ENCODE measurements at places on chromosomes 12 and 14.

- DNase-seq, result no peak
Observed at GRCh38 chr12:131445184-131445774, 265.6 kb upstream of the SFSWAP start.

GRCh38 chr12:92942905-92943304, 13.8 kb upstream of the EEA1 start:
- no peak for DNase-seq

- DNase-seq, result no peak
Observed at GRCh38 chr12:103561174-103561573, 25.9 kb upstream of the STAB2 start.

DNA sequence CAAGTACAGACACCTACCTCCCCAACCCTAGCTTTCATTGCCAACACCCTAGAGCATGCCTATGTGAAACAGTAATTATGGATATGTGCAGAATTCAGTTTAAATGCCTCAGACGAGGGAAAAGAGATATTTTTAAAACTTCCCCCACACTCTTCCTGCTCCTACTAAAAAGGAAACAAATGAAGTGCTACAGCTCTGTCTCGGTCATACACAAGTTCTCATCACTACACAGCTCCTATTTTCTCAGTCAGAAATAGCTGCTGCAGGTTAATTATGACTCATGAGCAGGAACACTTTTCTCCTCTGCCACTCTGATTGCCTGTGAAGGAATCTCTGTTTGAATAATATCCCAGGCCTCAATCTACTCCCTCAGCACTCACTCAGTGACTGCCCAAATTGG, 703.6 kb upstream of the FLRT2 start:
- DNase-seq, result no peak

DNA sequence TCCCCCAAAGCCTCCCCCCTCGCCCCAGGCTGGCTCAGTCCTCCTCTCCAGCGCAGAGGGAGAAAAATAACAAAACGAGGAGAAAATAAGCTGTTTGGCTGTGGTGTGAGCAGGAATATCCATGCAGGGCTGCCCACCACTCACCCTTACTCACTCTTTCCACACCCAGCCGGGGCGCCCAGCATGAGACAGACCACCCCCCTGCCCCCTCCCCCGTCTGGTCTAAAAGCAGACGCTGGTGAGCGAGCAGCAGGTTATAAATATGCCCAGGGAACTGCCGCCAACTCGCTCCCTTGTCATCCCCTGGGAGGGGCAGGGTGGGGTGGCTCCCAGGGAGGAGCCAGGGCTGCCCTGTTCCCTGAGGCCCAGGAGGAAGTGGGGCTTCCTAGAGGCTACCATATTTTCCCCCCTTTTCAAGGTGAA, 7.4 kb downstream of the WNT1 start:
- DNase-seq, result no peak

DNA sequence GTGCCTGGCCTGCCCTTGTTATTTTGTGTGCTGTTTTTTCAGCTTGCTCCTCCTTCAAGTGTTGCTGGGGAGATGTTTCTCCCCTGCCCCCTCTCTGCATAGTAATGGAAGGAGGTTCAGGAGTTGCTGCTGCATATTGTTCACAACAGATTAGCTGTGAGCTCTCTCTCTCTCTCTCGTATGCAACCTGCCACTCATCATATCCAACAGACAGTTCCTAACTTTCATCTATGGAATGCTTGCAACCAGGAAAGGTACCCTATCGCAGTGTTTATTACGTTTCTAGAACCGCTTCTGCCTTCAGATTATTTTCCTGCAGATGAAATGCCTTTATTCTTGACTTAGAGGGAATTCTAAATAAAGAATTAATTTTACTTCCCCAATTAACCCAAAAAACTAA, 372.9 kb downstream of the RMST start:
- DNase-seq, result no peak

DNA sequence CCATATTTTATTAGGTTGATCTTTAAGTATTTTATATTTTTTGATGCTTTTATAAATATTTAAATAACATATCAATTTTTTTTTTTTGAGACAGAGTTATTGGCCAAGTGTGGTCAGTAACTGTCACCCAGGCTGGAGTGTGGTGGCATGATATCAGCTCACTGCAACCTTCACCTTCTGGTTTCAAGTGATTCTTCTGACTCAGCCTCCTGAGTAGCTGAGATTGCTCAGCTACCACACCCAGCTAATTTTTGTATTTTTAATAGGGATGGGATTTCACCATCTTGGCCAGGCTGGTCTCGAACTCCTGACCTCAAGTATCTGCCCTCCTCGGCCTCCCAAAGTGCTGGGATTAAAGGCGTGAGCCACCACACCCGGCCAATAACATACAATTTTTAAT, 71.1 kb downstream of the FUT8 start:
- no peak for DNase-seq

- DNase-seq, result no peak
Observed at GRCh38 chr14:103923863-103924262, 4.4 kb upstream of the TDRD9 start.

GRCh38 chr12:113061061-113061694, 4.6 kb downstream of the DTX1 start:
- DNase-seq, result no peak

- DNase-seq, result no peak
Observed at GRCh38 chr14:42311876-42312275, 705.2 kb downstream of the LRFN5 start.

DNA sequence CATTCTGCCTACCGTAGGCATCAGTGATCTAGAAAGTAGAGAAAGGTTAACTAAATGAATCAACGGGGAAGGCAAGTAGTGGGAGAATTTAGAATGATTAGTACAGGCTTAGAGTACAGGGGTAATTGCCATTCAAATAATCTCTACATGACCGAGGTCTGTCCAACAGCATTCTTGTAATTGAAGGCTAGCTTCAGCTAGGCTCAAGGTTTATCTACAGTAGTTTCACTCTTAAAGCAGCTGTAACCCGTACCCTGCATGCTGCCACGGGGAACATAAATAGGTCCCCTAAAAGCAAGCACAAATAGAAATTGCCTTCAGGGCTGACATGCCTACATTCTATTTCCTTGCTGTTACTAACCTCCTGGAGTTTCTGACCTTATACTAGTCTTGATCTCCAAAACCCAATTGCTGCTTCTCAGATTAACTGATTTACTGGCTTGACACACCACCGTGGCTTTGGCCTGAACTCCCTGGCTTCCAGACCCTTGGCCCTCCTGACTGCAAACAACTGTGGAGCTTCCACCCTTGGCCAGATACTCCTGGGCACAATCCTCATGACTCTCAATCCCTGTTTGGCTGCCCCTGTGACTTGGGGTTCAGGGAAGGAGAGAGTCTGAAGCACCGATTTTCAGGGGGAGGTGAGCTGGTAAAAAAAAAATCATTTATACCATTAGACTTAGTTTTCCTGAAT, 242.1 kb upstream of the FOXN3 start:
- DNase-seq, result no peak

GRCh38 chr14:68160779-68161546, 341.4 kb downstream of the RAD51B start:
- DNase-seq, result no peak

GRCh38 chr12:1978078-1978862, 26.0 kb downstream of the DCP1B start:
- DNase-seq, result no peak

DNA sequence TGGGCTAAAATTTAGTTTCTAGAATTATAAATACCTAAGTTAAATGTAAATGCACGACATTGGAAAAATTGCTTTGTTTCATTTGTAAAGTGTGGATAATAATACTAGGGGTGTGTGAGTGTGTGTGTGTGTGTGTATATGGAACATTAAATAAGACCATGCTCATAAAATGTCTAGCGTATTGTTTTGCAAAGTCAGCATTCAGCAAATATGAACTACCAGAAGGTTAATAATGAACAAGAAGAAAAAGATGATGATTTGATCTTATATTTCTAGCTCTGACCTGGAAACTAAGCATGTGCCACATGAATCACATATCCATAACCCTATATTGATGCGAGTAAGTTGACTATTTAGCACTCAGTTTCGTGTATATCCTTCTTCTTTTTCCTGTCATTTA, 44.9 kb upstream of the MDGA2 start:
- no peak for DNase-seq

DNA sequence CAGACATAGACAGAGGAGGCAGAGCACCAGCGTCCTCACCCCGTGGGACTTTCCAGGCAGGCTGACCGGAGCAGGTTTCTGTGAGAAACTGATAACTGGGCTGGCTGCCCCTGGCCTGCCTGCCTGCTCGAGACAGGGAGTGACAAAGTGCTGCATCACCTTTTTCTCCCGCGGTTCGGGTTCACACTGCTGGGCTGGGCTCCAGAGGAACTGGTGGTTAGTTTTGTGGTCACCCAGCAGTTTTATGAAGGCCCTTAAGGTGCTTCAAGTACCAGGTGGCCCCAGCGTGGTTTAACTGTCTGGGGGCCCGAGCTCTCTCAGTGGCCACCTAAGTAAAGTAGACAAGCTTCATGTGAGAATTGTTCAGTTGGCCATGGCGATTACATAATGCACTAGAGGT, 1073.6 kb downstream of the BCL11B start:
- no peak for DNase-seq

DNA sequence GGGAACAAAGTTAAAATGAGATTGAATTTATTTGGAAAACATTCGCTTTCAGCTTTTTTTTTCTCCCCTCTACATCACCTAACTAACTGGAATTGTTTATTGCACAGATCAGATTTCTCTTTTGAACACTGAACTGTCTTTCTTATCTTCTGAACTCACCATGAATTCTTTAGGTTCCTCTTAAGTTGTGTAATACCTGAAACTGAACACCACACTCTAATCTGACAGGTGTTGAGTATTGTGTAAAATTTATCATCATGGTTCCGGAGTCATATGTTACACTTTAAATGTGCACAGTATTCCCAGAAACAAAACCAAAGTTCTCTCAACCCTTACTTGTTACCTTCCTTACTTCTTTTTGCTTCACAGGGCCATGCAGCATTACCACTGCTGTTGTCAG, 66.8 kb downstream of the TGFB3 start:
- DNase-seq, result no peak

DNA sequence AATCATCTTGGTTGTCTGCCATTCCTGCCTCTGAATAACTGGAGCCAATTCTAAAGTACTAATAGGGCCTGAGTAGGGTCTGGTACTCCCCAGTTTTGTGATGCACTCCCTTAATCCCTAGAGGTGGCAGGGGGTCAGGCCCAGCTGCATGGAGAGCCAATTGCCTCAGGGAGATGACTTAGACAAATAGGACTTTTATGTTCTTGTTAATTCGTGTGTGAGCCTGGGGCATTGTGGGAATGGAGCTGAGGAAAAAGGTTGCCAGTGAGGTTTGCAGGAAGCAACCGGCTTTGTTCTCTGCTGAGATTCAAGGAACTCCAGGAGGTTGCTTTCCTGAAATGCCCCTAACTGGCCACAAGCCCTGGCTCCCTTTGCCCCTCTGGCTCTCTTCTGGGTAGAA, 6.8 kb upstream of the DCD start:
- no peak for DNase-seq

GRCh38 chr14:55746558-55746957, 166.6 kb downstream of the KTN1 start:
- DNase-seq, result no peak

DNA sequence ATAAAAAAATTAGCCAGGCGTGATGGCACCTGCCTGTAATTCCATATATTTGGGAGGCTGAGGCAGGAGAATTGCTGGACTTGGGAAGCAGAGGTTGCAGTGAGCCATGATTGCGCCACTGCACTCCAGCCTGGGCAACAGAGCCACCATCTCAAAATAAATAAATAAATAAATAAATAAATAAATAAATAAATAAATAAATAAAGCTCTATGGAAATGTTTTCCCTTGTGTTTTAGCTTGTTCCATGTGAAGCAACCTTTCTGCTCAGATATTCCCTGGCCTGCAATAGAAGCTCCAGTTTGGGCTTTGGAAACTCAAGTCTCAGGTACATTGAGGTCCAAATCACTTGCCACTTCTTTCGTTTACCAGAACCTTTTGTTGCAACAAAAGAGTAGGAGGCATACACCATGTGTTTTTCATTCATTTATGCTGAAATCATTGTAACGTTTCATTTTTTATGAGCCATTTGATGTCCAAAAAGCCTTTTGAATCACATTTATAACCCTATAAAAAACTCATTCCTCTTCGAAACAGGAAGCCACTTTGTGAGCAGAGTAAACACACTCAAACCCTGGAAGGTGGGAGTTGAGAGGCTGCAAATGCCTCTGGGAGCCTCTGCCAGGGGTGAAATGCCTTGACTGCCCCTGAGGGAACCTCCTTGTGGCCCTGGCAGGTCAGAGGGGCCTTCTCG, 376.6 kb upstream of the TBX3 start:
- no peak for DNase-seq

GRCh38 chr14:52312931-52313355, 1.2 kb upstream of the PTGER2 start:
- DNase-seq, result no peak

- DNase-seq, result no peak
Observed at GRCh38 chr12:92139634-92140150, 6.0 kb downstream of the BTG1 start.

GRCh38 chr12:65532162-65532561, 253.7 kb downstream of the MSRB3 start:
- DNase-seq, result no peak

- DNase-seq, result no peak
Observed at GRCh38 chr14:104322531-104323366, 184.4 kb downstream of the KIF26A start.

GRCh38 chr12:18982226-18982949, 147.1 kb upstream of the PLEKHA5 start:
- DNase-seq, result no peak

DNA sequence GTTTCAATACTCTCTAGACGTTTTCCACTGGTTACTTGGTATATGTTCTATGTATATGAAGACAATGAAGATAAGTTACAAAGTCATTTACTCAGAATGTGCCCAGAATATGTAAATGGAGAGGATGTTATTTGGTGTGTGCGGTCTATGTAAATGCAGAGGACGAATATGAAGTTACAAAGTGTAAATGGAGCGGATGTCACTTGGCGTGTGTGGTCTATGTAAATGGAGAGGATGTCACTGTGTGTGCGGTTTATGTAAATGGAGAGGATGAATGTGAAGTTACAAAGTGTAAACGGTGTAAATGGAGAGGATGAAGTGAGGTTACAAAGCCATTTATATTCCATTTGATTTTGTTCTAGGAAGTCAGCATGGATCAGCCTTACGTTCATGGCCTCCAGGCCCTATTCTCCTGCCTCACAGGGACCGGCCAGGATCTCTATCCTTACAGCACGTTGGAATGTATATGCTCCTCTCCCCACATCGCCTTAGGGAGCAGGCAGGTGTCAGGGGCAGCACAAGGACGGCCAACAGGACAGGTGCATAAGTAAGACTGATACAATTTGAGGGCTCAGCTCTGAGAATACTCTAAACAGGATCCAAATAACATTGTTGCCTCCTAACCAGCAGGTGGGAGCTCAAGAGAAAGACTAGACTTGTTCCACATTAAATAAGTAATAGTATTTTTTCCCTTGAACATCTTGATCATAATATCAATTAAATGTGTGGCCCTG, 42.4 kb downstream of the GLRX5 start:
- no peak for DNase-seq

DNA sequence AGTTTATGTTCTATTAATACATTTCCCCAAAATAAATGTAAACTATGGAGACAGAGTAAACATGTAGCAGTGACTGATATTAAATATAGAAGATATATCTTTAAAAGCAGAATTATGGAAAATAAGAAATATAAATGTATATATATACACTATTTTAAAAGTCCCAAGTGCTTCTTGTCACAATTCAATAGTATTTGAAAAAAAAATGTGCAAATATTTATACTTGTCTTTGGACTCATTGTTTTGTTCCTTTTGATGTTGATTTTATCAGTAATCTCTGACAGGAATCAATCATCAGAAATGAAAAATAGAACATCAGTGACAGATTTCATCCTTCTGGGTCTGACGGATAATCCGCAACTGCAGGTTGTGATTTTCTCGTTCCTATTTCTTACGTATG, at the start of gene OR6C76:
TSS of gene OR6C76 (plus strand) at position 301 of the 400 bp plus-strand sequence. CDS start at position 301, 0 bp downstream.
- no peak for DNase-seq

- no peak for DNase-seq
Observed at GRCh38 chr12:89138048-89138852, 214.1 kb downstream of the DUSP6 start.

Data from forelimb muscle (tissue), 1 donor.